Tibial nerve (tissue), 4 donors: ENCODE measurements at places on chromosomes 13 and 19. TPM values are rescaled to one million over a fixed set of nuclear protein-coding genes. Genes with fewer than 3 reads are reported as not detected.

C5AR2 gene
- total RNA-seq: 7.5 TPM

CGB3 gene
- not detected for total RNA-seq

TEX101 gene
- not detected for total RNA-seq

ADGRE3 gene
- not detected for total RNA-seq

FCAR gene
- total RNA-seq: 2.1 TPM

LILRA6 gene
- 1.2 TPM for total RNA-seq

RAB3A gene
- total RNA-seq: 5.1 TPM

ZNF776 gene
- 12.0 TPM for total RNA-seq

DNA sequence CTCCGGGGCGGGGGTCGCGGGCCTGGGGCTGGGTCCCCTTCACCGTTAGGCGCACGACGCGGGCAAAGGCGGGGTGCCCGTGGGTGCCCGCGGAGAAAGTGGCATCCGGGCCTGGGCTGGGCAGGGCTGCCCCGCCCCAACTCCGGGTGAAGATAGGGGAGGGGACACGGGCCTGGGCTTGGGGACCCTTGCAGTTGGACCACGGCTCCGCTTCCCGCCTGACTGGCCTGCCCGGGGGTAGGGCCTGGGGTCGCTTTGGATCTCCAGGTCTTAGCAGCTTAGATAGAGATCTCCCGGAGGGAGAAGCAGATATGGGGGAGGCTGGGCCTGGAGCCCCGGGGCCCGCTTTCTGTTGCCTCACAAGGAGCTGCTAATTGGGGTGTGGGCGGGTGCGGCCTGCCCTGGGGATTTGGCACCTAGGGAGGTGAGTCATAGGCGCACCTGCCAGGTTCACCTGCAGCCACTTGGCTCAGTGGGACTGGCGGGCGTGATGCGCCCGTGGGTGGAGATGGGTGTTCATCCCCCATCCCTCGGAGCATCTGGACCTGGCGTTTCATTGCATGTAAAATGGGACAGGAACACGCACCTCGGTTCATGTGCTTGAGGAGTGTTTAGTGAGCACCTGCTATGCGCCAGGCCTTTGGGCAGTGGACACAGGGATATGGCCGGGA lies 585 bp downstream of the MAP1S start:
- no peak for DNase-seq

DNA sequence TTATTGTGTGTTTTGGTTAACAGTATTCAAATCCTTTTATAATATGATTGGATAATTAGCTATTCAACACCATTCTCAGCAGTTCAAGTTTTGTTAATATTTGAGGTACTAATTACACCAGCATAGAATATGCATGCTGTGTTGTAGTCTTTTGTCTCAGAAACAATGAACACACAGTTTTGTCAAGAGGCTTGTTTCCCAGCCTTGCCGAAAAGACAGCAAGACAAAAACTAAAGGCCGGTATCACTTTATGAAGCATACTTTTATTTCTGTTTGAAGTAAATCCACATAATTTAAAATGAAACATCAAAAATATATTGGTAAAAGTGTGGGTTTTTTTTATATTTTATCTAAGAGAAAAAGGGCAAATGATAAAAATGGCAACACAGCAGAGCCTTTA lies 7.5 kb downstream of the GPR180 start:
- DNase-seq: no peak

DNA sequence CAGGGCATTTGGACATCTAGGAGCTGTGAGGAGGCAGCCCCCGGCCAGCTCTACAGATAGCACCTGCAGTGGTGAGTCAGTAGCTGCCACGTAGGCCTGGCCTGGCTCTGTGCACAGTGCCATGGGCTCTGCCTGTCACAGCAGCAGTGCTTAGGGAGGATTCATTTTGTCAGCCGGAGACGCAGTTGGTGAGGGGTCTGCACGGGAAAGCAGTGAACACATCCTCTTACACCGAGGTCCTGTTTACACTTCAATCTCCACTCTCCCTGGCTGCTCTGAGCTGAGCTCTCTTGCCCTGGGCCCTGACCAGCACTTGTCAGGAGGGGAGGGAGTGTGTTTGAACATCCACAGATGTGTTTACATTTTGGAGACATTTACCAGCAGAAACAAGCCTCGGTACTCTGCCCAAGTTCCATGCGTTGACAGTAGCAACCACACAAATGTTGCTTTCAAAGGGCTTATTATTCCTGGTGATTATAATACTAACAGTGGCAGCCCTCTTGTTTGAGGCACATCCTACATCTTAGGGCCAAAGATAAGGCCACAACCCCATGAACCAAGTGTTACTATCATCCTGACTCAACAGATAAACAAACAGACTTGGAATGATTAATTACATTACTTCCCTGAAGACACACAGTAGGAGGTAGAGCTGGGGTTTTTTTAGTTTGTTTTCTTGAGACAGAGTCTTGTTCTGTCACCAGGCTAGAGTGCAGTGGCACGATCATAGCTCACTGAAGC lies 148.9 kb downstream of the USP12 start:
- no peak for DNase-seq

DNA sequence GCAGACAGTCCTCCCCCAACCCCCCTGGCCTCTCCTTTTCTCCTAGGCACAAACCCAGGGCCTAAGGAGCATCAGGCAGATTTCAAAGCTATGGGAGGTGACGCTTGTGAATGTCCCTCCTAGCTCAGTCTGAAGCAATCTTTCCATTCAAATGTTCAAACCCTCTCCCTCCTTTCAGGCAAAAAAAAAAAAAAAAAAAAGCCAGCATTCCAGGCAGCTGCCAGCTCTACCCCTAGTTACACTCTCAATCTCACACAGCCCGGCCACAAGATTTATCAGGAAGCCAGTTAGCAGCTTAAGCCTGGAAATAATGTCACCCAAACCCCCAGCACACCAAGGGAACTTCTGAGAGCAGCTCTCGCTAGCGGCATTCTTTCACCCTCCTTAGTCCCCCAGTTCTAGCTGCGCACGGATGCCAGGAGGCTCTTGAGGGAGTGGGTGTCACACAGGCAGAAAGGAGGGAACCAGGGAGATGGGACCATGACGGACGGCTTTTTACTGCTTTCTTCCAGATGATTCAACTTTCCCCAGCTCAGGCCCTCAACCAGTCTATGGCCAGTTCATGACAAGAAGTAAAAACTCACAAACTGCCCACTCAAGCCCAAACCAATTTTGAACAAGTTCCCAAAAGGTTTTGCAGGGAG lies 6.3 kb downstream of the SH3GL1 start:
- DNase-seq: no peak

DNA sequence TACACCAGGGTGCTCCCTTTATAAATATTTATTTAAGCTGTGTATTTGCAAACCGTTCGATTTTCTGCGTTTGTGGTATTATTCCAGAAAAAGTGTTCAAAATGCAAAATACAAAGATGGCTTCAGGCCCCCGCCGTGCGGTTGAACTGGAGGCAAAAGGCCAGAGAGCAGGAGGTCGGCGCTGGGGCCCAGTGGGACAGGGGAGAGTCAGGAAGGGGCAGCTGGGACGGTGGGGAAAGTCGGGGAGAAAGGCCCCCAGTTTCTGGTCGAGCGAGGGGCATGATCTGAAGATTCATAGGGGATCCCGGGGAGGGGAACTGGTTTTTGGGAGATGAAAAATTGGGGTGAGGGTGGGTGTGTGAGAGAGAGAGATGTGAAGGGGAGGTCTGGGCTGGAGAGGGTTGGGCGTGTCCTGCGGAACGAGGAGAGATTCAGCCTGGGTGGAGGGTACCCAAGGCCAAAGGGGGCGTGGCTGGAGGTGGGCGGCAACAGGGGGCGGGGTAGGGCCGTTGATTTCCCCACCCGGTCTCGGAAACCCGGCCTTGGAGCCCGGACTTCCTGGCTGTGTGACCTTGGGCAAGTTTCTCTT lies 678 bp downstream of the ISOC2 start:
- peak; percentile 68 for DNase-seq

DNA sequence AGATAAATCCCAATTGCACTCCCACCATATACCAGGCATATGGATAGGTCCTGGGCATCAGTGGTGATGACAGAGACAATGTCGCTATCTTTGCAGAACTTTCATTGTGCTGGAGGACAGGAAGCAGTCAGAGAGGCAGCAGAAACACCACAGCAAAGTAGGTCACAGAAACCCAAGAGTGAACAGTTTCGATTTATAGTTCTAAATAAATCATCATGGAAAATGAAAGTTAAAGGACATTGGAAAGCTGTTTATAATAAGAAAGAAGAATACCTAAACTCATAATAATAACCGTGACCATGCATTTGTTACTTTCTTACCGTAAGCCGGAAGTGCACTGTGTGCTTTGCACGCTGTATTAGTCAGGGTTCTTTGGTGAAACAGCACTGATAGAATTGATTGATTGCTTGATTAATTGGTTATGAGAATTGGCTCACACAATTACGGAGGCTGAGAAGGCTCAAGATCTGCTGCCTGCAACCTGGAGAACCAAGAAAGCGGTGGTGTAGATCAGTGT lies 38.9 kb downstream of the ALOX5AP start:
- DNase-seq: no peak

DNA sequence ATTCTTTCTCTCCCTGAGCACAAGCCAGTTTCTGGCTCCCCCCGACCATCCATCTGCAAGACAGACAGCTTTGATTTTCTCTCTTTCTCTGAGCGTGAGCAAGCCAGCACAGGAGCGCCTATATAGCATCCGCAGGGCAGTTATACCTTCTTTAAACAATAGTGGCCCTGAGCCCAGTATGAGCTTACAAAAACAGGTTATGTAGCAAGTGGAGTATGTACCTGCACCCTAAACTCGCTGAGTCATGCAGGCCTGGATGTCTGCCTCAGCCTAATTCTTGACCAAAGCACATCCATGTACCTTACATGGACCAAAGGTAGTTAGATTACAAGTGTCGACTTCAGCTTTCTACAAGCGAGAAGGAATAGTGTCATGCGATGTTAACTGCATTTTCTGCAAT lies 61.7 kb downstream of the RAP2A start:
- no peak for DNase-seq

GRCh38 chr13:62920159-62920558 lies 1504.5 kb upstream of the PCDH20 start:
- DNase-seq: no peak

DNA sequence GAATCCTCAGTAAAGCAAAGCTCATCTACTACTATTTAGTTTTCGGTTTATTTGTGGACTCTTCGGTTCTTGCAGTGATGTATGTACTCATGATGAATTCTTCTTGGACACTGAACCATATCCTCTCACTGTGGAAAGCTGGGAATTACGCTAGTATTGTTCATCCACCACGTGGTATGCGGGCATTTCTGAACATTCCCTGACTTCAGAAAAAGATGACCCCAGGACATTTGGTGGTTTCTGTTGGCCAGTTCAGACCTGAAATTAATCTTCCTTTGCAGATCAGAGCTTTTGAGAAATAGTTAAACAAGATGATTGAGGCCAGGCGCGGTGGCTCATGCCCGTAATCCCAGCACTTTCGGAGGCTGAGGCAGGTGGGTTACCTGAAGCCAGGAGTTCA lies 25.3 kb upstream of the FBN3 start:
- no peak for DNase-seq

- DNase-seq: peak; percentile 22
Measured at GRCh38 chr13:46516599-46517338, 36.2 kb upstream of the LRCH1 start.

- no peak for DNase-seq
Measured at GRCh38 chr19:37342753-37343152, 28.1 kb upstream of the ZNF527 start.

- DNase-seq: no peak
Measured at GRCh38 chr13:73286942-73287620, 228.3 kb downstream of the KLF5 start.

GRCh38 chr13:36129539-36129938 lies 1.6 kb downstream of the DCLK1 start:
- DNase-seq: no peak

GRCh38 chr19:35727053-35727955 lies 9.5 kb downstream of the KMT2B start:
- no peak for DNase-seq

- DNase-seq: no peak
Measured at GRCh38 chr13:44573790-44574465, 2.2 kb downstream of the TSC22D1 start.

DNA sequence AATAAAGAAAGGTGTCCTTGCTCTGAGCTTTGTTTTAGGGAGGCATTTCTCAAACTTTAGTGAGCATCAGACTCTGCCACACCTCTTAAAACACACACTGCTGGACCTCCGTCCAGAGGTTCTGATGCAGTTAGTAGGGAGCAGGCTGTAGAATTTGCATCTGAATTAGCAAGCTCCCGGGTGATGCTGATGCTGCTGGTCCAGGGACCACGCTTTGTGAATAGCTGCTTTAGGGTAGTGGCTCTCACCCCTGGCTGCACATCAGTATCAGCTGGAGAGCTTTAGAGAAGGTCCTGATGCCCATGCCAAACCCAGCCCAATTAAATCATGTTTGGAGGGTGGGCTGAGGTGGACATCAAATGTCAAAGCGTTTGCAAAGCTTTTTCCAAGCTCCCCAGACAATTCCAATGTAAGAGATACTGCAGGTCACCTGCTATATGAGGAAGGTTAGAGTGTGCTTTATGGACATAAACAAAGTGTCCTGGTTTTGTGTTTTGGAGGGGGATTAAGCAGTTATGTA lies 3.6 kb downstream of the HTR2A start:
- no peak for DNase-seq

DNA sequence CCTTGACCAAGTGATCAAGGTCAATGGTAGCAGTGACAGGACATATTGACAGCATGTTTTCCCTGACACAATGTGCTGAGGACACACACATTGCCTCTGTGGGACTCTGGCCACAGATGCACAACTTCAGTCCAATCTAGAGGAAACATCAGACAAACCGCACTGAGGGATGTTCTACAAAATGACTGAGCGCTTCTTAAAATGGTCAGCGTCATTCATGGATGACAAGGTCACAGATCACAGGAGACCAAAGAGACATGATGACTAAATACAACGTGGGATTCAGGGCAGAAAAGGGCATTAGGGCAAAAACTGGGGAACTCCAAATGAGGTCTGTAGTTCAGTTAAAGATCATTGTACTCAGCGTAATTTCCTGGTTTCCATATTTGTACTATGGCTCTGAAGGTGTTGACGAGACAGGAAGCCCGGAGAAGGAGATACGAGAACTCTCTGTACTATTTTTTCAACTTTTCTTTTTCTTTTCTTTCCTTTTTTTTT lies 20.6 kb downstream of the PBX4 start:
- DNase-seq: no peak

DNA sequence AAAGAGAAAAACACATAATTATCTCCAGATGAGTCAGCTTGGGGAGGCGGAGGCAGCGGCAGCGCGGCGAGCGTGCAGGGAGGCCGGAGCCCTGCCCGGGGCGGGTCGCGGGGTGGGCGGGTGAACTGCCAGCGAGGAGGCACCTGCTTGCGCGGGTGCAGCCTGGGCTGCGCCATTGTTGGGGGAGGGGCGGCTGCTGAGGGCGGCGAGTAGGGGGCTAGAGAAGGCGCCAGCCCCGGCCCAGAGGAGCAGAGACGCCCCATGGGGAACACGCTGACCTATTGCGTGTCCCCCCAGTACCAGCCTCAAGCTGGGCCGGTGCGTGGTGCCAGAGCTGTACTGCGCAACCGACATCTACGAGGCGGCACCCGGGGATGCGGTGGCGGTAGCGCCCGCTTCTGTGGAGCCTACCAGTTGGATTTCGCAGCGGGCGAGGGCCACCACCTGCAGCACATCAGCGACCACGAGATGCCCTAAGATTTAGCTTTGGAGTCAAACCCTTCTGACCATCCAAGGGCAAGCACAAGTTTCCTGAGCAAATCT lies 16.7 kb downstream of the ZNF100 start:
- DNase-seq: no peak

GRCh38 chr19:14528419-14529253 lies 758 bp upstream of the TECR start:
- no peak for DNase-seq

- no peak for DNase-seq
Measured at GRCh38 chr13:111259058-111259457, 61.4 kb upstream of the TEX29 start.
